Esophagus squamous epithelium (tissue), 5 donors: ENCODE measurements at places on chromosomes 11 and 22.

GRCh38 chr22:33492210-33492651 is 428.0 kb downstream of the LARGE1 start:
- DNase-seq = no peak

GRCh38 chr11:35963911-35964310 is 20.0 kb downstream of the LDLRAD3 start:
- no peak for DNase-seq

- no peak for DNase-seq
These were observed 12.0 kb downstream of the BACE1-AS start for GRCh38 chr11:117303101-117303500.

- DNase-seq = no peak
These were observed 80.8 kb downstream of the PIWIL4 start for GRCh38 chr11:94647926-94648325.

DNA sequence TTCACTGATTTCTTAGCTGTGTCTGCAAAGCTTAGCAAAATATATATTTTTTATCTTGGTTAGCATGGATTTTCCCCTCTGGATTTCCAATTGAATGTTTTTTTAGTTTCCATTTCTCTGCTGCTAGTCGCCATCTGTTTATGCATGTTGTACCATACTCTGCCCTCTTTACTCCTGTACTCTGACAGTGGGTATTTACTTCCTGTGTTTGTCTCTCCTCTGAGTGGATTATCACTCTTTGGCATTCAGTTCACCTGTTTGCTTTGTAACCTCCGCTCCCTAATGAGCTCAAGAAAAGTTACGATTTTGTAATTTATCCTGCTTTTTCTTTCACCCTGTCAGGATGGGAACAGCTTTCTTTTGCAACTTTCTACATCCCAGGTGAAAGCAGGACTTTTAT is 59.1 kb downstream of the PDHX start:
- no peak for DNase-seq

- no peak for DNase-seq
These were observed 5.0 kb downstream of the PRDX5 start for GRCh38 chr11:64322925-64323260.
